DMS79 (cell line): ENCODE measurements at places on chromosomes 2 and 18.

DNA sequence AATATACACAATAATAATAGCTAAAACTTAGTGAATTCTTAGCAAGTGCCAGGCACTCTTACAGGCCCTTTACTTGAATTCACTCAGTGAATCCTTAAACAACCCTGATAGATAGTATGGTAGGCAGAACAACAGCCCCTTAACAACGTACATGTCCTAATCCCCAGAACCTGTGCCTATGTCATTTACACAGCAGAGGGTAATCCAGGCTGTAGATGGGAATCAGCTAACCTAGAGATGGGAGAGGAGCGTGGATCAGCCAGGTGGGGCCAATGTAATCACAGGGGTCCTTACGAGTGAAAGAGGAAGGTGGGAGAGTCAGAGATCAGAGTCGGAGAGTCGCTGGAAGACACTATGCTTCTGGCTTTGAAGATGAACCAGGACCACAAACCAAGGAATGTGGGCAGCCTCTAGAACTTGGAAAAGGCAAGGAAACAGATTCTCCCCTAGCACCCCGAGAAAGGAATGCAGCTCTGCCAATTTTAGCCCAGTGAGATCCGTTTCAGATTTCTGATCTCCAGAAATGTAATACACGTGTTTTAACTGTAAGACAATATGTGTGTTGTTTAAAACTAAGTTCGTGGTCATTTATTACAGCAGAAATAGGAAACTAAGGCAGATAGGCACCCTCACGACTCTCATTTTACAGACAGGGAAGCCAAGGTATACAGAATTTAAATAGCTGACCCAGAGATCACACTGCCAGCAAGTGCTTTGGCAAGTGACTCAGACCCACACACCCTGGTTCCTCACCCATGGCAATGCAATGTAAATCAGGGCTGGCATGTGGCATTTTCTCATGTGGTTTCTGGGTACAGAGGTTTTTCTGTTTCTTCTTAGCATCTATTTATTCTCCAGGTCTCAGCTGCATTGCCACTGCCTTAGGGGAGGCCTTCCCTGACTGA is 68.9 kb downstream of the DOCK10 start:
- DNase-seq: no peak

- no peak for DNase-seq
Measured at GRCh38 chr2:239220981-239221396, 179.8 kb downstream of the HDAC4 start.

- no peak for DNase-seq
Measured at GRCh38 chr2:183031911-183032794, 6.1 kb downstream of the NCKAP1 start.

GRCh38 chr2:235005603-235006259 is 53.9 kb downstream of the SH3BP4 start:
- peak; percentile 70 for DNase-seq

- DNase-seq: no peak
Measured at GRCh38 chr2:187102381-187102780, 253.4 kb upstream of the ZSWIM2 start.

- no peak for DNase-seq
Measured at GRCh38 chr2:161165266-161165665, 5.0 kb downstream of the TANK start.

- no peak for DNase-seq
Measured at GRCh38 chr18:70261141-70261788, 27.6 kb upstream of the SOCS6 start.

DNA sequence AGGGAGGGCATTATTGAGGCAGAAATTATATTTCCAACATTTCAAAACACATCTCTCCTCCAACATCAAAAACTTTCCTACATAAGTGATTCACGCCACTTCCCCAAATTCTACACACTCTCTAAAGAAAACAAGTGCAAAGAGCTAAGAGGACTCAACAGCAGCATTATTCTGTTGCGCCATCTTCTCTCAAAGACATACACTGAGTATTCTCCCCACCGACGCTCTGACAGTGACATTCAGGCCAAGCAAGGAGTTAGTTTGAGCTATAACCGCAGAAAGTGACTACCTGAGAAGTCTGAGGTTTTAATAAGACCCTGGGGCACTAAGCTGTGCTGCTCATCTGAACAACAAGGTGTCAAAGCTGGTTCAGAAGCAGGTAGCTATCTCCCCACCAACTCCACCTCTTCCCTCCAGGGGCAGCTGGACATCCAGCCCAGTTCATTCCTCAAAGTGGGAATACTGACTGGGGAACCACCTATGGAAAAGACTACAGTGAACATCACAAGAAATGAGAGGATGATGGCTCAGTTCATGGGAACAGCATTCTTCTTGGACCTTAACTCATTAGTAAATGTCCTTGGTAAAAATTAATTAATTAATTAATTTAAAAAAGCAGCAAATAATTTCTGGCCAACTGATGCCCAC is 309.5 kb upstream of the CCDC68 start:
- no peak for DNase-seq

DNA sequence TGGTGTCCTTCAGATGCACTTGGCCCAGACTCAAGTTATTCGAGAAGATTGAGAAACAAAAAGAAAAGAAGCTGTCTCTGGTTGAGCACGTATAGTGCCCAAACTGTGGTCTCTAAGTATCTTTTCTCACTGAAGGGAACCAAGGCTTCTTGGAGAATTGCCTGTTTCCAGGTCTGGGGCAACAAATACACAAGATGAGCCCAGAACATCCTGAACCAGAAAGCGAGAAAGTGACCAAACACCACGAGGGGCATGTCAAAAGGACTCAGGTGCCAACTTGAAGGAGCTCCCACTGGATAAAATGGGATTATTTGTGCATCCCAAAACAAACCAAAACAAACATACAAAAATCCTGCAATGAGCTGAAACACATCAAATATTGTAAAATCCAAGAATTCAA is 13.6 kb upstream of the ATOH8 start:
- no peak for DNase-seq

DNA sequence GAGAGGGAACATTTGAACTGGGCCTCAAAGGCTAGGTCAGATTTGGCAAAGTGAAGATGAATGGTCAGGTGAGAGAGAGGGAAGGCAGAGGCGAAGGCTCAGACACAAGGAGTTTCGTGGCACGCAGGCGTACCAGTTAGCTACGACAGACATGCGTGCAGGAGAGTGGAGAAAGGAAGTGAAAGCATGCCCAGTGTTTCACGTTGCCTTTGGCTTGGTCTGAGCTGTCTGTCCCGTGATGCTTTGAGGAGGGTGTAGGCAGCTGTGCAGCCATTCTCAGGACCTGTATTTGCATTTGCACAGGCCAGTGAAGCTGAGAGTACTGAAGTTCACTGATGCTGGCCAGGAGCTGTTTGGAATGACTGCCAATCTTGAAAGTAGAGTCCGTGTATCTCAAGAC is 69.5 kb downstream of the HNRNPLL start:
- DNase-seq: no peak
